ENCODE measurements at places on chromosomes 4 and X.
A peak's percentile ranks its signal among the peaks of the same experiment; 100 is the strongest.

GRCh38 chr4:140609548-140610425 lies 41.0 kb upstream of the UCP1 start:
- peak; percentile 40 for ATAC-seq

DNA sequence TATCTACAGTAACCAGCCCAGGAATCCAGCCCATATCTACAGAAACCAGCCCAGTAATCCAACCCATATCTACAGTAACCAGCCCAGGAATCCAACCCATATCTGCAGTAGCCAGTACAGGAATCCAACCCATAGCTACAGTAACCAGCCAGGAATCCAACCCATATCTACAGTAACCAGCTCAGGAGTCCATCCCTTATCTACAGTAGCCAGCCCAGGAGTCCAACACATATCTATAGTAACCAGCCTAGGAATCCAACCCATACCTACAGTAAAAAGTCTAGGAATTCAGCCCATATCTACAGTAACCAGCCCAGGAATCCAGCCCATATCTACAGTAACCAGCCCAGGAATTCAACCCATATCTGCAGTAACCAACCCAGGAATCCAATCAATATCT lies 445.0 kb upstream of the BOD1L1 start:
- no peak for ATAC-seq

DNA sequence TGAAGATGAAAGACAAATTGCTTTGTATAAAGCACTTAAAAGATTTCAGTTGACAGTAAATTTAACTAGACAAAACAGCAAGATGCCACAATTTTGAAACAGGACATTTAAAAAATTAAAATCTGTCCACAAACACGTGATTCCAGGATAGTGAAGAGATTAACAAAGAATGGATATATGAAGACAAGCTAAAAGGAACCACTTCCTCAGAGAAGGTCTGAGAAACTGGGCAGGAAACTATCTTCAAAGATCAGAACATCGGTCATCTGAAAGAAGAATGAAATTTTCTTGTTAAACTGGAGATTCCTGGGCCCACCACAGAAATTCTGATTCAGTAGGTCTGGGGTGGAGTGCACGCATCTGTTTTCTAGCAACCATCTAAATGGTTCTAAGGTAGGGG lies 1.4 kb downstream of the RWDD4 start:
- no peak for ATAC-seq

GRCh38 chr4:34417160-34417559 lies 1827.2 kb downstream of the ARAP2 start:
- no peak for ATAC-seq

DNA sequence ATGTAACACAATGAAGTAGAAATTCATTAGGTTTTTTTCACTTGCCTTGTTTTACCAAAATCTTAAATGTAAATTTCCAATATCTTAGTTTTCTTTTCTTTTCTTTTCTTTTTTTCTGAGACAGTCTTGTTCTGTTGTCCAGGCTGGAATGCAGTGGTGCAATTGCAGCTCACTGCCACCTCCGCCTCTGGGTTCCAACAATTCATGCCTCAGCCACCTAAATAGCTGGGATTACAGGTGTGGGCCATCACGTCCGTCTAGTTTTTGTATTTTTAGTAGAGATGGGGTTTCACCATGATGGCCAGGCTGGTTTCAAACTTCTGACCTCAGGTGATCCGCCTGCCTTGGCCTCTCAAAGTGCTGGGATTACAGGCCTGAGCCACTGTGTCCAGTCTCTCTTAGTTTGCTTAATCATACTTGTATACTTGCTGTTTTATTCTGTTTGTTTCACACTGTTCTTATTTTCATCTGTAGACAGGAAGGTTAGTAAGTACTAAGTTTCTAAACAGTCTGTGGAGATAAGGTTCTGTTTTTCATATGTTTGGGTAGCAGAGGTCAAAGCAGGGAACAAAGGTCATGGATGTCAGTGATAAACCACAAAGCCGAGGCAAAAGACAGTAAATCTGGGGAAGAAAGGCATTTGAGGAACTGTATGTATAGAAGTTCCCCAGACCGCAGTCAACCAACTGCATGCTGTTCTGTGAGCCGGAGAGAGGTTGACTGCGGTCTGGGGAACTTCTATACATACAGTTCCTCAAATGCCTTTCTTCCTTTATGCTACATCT lies 129.1 kb downstream of the CBR4 start:
- ATAC-seq = no peak

GRCh38 chrX:17377091-17377717 lies 2.2 kb downstream of the NHS start:
- peak; percentile 35 for ATAC-seq

- ATAC-seq = no peak
These were observed 34.1 kb downstream of the YIPF6 start for GRCh38 chrX:68532831-68533533.

DNA sequence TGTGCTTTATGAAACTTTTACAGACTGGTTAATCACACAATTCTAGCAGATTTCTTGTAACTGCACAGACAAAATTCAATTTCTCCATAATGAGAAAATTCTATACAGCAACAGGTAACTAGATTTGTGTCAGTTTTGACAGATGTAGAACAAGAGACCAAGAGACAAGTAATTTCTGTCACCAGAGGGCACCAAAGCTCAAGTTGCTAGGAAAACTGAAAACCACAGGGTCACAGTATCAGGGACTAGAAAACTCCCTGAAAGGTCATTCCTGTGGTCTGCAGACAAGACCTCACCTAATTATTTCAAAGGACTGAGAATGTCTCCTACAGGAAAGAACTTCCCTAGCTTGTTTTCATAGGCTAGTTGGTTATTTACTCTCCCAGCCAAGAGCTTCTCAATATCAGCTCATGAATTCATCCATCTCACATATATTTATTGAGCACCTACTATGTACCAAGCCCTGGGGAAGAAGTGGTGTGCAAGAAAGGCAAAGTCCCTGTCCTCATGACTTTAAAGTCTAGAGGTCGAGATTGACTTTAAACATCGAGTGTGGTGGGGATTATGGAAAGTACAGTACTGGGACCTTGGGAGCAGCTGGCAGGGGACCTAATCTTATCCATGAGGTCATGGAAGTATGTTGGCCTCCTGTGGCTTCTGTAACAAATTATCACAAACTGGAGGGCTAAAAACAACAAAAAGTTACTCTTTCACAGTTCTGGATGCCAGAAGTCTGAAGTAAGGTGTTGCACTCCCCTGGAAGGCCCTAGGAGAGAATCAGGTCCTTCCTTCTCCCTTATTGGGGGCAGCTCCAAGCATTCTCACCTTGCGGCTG lies 47.8 kb upstream of the SETD7 start:
- peak; percentile 54 for ATAC-seq

- peak; percentile 39 for ATAC-seq
These were observed 356.7 kb downstream of the STIM2 start for GRCh38 chr4:27217261-27217769.

GRCh38 chr4:165201806-165202205 lies 5.6 kb upstream of the KLHL2 start:
- ATAC-seq = no peak

DNA sequence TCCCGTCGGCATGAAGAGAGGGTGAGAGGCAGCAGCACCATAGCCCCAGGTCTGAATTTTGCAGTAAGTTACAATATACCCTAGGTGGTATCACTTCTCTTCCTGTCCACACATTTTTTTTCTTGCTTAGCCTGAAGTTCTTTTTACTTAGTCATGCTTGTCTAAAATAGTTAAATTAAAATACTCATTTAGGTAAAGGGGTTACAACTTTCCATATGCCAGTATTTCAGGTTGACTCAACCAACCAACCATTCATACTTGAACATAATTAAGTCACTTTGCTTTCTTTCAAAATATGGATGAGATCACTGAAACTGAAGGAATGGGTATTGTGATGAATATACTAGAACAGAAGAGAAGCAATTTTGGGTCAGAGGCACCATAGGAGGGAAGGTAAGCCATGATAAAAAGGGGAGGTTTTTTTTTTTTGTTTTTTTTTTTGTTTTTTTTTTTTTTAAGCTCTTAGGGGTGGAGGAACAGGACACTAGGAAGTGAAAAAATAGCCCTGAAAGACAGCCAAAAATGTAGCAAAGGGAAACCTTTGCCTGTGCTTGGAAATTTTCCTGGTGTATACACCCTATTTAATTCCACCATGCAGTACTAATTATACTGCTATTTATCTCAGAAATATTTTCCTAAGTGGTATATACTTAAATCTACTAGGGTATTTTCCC lies 41.8 kb downstream of the RPS6KA3 start:
- peak; percentile 95 for ATAC-seq

- ATAC-seq = no peak
These were observed 46.6 kb upstream of the DHX15 start for GRCh38 chr4:24630937-24631336.

GRCh38 chr4:22969287-22969896 lies 276.7 kb downstream of the GBA3 start:
- no peak for ATAC-seq

DNA sequence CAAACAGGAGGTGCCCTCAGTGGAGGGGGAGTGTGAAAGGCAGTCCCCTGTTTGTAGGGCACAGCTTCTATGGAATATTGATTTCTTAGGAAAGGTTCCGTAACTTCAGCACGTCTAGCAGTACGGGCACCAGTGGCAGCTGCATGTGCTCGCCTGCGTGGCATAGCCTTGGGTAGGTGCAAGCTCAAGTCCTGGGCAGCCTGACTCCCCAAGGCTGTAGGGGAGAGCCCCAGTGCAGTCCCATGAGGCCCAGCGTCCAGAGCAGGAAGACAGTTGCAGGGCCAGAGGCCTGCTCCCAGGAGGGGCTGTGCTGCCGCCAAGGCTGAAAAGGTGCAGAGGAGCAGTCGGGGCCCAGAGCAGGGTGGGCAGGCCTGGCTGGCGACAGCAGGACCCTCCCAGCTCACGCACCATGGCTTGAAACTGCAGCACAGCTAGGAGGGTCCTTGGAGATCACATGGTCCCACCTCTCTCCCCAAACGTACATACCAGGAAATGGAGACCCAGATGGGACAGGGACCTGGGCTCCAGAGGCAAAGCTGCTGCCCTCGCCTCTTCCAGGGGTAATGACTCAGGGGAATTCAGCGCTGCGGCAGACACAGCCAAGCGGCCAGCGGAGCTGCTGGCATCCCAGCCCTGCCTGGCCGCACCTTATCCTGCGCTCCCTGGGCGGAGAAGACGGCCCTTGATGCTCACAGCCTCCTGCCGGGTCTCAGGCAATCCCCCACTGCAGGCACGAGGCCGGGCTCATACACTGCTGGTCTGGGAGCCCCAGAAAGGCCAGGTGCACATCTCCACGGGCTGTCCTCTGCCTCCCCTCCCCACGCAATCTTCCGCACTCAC lies 6.0 kb upstream of the DUSP9 start:
- no peak for ATAC-seq

DNA sequence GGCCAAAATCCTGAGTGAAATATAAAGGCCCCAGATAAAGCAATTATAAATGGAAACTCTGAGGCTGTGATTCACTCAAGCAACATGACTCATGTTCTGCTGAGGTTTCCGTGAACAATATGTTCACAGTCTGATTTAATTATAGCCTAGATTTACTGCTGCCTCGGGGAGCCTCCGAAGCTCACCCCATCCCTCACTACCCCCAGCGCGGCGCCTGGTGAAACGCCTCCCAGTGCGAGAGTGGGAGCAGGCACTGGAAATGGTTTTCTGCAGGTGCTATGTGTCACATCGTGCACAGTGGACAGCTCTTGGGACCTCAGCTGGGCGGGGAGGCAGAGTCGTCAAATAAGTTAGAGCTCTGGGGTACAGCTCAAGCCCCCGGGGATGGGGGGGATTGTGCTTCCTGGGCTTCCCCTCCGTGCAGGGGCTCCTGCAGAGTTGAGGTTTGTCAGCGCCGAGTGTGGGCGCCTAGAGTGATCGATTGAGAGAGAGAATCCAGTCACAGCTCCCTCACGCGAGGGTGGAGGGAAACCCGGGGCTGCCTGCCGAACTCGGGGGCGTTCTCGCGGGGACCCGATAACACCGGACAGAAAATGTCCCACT lies 110.6 kb downstream of the PHKA2 start:
- ATAC-seq = peak; percentile 98

GRCh38 chr4:4619821-4620220 lies 78.0 kb upstream of the STX18 start:
- no peak for ATAC-seq

- ATAC-seq = no peak
These were observed 259.2 kb downstream of the GPC3 start for GRCh38 chrX:133726211-133726630.

DNA sequence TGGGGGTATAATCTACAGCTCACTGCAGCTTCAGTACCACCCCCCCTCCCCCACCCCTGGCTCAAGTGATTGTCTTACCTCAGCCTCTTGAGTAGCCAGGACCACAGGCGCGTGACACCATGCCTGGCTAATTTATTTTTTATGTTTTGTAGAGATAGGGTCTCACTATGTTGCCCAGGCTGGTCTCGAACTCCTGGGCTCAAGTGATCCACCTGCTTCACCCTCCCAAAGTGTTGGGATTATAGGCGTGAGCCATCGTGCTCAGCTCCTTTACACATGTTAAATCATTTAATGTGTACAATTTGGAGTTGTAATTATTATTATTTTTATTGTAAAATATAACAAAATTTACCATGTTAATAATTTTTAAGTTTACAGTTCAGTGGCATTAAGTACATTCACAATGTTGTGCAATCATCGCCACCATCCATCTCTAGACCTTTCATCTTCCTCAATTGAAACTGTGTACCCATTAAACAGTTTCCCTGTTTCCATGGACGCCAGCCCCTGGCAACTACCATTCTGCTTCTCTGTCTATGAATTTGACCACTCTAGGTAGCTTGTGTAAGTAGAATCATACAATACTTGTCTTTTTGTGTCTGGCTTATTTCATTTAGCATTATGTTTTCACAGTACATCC lies 6.1 kb downstream of the SLAIN2 start:
- ATAC-seq = no peak

- no peak for ATAC-seq
These were observed 24.3 kb upstream of the CD38 start for GRCh38 chr4:15753786-15754185.

DNA sequence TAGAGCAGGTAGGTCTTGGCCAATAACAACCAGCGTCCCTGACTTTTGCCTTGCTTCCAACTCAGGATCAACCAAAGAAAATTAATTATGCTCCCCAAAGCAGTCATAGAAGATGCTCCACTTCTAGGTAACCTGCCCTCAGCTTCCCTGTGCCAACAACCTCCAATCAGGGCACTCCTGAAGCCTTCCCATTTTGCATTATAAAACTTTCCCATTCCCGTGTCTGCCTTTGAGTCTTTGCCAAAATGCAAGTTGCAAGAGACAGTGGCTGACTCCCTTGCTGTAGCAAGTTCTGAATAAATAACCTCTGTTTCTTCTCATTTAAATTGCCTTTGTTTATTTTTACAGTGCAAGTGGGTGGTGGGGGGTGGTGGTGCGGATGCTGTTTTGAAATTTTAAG lies 418.0 kb downstream of the PACRGL start:
- ATAC-seq = no peak

DNA sequence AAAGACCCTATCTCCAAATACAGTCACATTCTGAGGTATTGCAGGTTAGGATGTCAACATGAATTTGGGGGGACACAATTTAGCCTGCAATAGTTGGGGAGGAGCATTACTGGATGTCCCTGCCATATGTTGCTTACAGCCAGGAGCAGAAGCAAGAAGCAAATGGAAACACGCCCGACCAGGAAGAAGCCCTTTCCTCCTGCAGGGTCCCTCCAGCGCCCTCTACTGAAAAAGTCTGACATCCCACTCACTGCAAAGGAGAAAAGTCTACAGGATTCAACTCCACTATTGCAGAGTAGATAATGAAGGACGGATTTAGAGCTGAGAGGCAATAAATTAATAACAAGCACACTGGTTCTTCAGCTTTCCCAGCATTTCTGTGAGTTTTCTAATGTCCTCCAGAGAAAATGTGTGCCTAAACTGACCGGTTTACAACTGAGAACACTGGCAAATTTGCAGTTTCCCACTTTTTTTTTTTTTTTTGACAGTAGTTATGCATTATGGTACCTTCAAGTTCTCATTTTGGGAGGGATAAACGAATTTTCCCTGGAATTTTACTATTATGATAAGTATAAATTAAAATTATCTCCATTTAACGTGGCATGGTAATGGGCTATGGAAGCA lies 31.7 kb downstream of the COQ2 start:
- peak; percentile 81 for ATAC-seq
